ENCODE measurements at places on chromosomes 11 and 22. TPM values are rescaled to one million over a fixed set of nuclear protein-coding genes. Genes with fewer than 3 reads are reported as not detected.

GRCh38 chr11:64854534-64855502 lies 10.4 kb upstream of the CDC42BPG start:
- DNase-seq, result no peak

- no peak for DNase-seq
These were observed 8.3 kb upstream of the SSTR3 start for GRCh38 chr22:37220543-37220981.

DNA sequence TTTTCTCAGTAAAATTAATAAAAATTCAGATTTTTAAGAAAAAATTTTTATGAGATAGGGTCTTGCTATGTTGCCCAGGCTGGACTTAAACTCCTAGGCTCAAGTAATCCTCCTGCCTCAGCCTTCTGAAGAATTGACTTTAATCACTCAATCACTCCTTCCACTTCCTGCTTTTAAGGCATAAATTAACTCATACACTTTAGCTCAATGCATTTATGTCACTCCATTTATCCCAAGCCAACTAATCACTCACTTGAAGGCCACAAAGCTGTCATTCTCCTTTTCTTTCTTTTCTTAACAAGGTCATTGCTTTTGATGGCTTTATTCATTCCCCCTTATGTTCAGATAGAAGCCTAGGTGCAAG lies 877 bp downstream of the ALG9 start:
- no peak for DNase-seq

- DNase-seq, result no peak
These were observed 341.6 kb downstream of the CTTN start for GRCh38 chr11:70739811-70740487.

Gene MMP11
- total RNA-seq, result 0.79 TPM

Gene PLAAT5
- total RNA-seq, result not detected
